T-helper 1 cell (primary cell): ENCODE measurements at places on chromosomes 2 and 18.
A peak's percentile ranks its signal among the peaks of the same experiment; 100 is the strongest.

- no peak for DNase-seq
These were observed 144.3 kb downstream of the FMNL2 start for GRCh38 chr2:152479282-152479681.

DNA sequence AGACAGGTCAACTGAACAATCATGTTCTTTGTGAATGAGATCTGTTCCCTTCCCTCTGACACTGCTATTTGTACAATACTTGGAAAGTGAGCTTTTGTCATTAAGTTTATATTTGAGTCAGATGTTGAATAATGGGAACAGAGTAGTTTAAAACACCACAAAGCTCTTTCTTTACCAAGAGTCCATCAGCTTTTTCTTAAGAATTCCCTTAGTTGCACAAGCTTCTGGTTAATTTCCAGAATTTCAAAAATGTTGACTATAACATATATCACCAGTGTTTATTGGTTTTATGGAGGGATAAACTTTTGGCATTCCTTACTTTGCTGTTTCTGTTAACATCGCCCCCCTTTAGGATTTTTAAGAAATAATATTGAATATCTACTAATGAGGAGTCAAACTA is 403.7 kb downstream of the CCDC85A start:
- no peak for DNase-seq

GRCh38 chr2:231600619-231601355 is 8.1 kb downstream of the TEX44 start:
- DNase-seq = no peak

- no peak for DNase-seq
These were observed 1154.8 kb upstream of the ZEB2 start for GRCh38 chr2:145674705-145675104.

GRCh38 chr2:176145085-176145969 is 6.0 kb upstream of the HOXD4 start:
- DNase-seq = no peak

- no peak for DNase-seq
These were observed 21.8 kb downstream of the LPIN2 start for GRCh38 chr18:2990956-2991640.

DNA sequence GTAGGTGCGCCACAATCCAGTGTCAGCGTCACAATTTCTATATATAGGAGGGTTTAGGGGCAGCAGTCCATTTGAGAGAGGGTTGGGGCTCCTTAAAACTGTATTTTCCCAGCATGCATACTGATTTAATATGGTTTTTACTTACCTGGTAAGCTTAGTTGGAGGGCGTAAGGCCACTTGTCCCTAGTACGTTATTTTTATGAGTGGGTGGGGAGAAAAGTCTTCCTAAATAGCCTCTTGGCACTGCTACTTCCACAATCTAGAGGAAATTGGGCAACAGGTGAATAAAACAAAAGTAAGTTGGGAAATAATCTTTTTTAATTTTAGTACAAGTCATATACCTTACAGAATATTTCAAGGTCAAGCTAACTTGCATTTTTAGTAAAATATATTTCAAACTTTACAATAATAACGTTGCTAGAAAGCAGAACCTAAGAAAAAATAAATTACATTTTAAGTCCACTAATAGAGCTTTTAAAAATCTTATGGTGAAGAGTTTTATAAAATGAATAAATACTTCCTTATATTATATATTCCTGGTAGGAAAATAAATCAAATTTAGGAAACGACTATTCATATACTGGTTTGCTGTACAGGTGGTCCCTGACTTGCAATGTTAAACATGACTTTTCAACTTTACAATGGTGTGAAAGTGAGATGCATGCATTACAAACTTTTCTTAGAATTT is 20.9 kb downstream of the DHRS9 start:
- no peak for DNase-seq

DNA sequence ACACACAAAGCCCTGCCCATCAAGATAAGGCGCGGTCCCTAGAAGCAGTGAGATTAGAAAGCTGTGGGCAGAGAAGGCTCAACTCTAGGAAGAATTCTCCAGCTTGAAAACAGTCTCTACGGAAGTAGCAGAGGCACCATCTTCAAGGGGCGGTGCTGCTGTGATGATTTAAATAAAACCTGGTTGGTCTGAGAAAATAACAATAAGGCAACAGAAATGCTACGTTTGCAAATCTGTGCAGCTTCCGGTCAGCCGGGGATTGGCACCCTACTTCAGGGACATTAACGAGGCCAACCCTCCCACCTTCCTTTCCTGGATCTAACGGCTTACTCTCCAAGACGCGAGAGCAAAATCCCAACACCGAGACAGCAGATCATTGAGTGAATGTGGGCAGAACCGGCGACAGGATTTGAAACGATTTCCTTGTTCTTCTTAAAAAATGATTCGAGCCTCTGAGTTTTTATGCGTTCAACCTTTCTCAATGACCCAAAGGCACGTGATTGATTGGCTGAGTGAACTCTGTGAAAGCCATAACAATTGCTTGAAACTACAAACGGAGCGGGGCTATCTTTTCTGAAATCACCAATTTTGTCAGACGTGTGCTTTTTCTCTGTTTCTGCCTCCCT is 93.7 kb upstream of the ZNF516 start:
- DNase-seq = no peak

- DNase-seq = no peak
These were observed 19.2 kb upstream of the TANK start for GRCh38 chr2:161141033-161141432.

DNA sequence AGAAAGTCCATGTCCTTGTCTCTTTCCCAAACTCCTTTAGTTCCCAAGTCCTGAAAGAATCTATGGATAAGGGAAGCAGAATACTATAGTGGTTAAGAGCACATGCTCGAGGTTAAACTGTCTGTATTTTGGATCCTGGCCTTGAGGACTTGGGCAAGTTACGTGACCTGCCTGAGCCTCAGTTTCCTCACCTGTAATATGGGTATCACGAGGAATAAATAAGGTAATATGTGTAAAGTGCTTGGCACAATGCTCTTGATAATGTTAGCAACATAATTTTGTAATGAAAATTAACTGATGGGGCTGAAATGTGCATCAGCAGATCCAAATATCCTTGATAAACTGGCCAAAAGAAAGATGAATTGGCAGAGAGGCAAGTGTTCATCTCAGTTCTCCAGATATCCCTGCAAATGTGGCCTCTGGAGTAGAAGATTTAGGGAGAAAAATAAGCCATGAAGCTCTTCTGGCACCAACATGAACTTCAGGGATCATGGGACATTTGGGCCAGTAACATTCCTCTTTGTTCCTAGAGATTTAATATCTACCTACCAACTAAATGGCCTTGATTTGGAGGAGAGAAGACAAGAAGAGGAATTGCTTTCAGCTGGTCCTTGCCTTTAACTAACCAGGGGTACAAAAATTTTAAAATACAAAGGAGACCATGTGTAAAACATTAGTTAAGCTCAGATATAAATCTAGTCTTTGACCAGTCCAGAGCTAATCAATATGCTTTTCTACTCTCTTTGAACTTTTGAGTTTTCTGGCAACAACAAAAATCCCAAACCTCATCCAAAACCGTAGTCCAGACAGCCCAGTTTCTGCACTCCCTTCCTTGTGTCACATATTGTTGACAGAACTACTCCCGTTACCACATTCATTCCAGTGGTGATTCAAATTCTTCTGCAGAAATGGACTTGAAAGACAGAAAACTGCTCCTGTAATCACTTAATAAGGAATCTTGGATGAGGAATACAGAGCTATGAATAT is 52.7 kb upstream of the EML4 start:
- no peak for DNase-seq

DNA sequence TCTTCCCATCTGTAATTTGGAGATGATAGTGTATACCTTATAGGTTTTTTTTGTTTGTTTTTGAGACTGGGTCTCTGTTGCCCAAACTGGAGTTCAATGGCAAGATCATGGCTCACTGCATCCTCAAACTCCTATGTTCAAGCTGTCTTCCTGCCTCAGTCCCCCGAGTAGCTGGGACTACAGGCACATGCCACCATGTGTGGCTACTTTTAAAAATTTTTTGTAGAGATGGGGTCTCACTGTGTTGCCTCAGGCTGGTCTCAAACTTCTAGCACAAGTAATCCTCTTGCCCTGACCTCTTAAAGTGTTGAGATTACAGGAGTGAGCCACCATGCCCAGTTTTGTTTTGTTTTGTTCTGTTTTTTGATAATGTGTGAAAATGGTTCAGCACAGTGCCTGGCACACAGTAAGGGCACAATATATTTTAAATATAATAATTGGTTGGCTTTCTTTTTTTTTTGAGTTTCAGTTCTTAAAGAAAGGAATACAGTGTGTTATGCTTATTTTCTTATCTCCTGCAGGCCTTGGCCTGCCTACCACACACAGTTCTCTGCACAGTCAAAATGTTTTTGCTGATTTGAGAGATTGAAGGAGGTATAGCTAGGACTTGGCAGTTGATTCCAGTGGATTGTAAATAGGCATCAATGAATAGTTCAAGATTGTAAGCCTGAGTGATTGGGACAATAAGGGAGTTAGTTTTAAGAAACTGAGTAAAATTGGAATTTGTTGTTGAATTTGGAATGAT is 6.1 kb downstream of the ACTR3 start:
- no peak for DNase-seq

DNA sequence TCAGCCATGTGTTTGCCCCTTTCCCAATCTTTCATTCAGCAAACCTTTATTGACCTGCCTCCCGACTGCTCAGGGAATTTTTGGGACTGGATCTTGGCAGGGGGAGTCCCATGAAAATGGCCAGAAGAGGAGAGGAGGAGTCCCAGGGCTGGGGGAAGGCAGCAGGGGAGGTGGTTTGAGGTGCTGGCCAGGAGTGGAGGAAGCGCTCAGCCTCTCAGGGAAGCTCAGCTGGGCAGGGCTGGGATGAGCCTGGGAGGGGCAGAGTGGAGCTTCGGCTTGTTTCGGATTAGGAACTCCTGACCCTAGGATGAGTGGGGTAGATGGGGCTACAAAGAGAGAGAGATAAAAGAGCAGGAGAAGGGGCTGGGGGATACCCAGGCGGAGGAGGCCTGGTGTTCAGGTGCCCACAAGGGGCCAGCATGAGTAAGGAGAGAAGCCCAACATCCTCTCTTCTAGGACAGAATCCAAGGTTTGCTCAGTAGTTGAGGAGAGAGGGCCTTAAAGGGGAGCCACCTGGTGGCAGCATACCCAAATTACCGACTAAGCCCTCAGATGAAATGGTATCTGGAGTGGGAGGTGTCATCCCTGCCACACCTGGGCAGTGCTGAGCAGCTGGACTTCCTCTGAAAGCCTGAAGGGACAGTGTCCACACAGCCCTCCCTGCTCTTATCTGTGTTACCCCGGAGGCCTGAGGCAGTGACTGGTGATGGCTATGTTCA is 91.1 kb downstream of the INHBB start:
- DNase-seq = peak; percentile 17

GRCh38 chr2:43025709-43026295 is 200.6 kb downstream of the ZFP36L2 start:
- no peak for DNase-seq

DNA sequence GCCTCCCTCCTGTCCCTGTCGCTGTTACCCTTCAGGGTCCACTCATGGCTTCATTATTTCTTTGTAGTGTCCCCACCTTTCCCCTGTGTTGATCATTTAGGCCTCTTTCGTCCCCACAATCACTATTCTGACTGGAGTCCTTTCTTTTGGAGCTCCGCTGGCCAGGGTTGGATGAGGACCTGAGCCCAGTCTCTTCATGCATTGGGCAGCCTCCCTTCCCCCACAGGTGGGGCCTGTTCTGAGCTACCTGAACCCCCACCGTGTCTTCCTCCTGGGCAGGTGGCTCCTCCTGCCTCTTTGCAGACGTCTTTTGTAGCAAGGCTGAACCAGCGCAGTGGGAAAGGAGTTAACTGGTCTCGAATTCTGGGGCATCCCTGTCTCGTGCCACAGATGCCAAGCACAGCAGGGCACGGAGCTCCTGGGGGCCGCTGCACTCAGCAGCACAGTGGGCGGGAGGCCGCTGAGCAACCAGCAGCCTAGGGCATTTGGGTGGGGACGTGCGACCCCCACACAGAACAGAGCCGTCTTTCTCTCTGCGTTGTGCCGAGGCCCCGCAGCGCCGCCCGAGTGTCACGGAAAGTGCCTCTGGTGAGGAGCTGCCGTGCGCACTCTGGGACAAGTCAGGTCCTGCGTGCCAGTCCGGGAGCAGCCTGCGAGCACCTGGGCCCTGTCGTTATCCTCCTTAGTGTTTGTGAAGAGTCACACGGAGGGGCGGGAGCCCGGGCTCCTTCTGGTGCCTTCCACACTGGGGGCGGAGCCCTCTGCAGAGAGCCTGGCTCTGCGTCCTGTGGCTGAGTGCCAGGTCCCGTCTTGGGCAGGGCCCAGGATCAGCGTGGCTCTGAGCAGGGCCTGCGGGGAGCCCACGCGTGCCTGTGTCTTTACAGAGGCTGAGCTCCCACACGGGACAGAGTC is 130.1 kb downstream of the NFATC1 start:
- DNase-seq = no peak

DNA sequence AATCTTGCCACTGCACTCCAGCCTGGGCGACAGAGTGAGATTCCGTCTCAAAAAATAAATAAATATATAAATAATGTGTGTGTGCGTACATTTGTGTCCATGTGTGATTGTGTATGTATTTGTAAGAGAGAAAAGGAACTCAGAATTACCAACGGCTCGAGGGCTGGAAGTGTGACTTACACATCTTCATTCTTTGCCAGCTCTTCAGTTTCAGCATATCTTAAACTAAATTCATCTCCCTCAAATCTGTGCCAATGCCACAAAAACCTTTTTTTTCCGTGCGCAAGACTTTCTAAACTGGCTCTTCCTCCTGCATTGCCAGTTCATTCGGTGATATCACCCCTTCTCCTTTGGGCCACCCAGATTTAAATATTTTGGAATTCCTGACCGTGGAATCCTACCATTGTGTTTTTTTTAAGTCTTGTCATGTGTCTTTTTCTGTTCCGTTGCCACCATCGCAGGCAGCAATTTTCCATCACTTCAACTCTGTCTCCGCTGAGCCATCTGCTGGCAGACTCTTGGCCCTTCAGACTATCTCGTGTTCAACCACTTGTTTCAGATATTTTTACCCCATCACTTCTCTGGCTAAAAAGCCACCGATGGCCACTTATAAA is 77.0 kb upstream of the ZNF532 start:
- no peak for DNase-seq

- no peak for DNase-seq
These were observed 56.5 kb upstream of the RAPH1 start for GRCh38 chr2:203591642-203592041.

DNA sequence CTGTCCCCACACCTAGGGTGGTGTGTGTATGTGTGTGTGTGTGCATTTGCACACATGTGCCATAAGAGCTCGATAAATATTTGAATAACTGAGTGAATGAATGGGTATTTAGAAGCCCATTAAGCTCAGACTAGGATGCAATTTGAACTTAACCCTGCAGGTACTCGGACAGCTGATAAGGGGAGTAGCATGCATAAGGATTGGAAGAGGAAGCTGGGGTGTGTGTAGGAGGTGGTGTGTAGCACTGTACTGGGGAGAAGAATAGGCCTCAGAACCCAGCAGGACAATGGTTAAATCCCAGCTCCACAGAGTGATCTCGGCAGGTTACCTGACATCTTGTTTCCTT is 1.8 kb upstream of the KCNF1 start:
- DNase-seq = no peak

- DNase-seq = no peak
These were observed 1665.2 kb downstream of the SUCLG1 start for GRCh38 chr2:82793711-82794435.

GRCh38 chr2:15053542-15053941 is 421.0 kb downstream of the LRATD1 start:
- DNase-seq = no peak
